Germinal center (tissue), 1 donor: ENCODE measurements at places on chromosomes 2 and 18.

- DNase-seq: no peak
These were observed 86.9 kb downstream of the LTBP1 start for GRCh38 chr2:33033606-33034081.

GRCh38 chr2:36356298-36356989, 866 bp downstream of the CRIM1 start:
- DNase-seq: peak; percentile 18

- DNase-seq: peak; percentile 40
These were observed 1.4 kb downstream of the NEDD4L start for GRCh38 chr18:58045242-58046092.

GRCh38 chr18:25236736-25237135, 115.2 kb downstream of the ZNF521 start:
- no peak for DNase-seq

- DNase-seq: no peak
These were observed 13.9 kb upstream of the SLC4A3 start for GRCh38 chr2:219613461-219614070.

DNA sequence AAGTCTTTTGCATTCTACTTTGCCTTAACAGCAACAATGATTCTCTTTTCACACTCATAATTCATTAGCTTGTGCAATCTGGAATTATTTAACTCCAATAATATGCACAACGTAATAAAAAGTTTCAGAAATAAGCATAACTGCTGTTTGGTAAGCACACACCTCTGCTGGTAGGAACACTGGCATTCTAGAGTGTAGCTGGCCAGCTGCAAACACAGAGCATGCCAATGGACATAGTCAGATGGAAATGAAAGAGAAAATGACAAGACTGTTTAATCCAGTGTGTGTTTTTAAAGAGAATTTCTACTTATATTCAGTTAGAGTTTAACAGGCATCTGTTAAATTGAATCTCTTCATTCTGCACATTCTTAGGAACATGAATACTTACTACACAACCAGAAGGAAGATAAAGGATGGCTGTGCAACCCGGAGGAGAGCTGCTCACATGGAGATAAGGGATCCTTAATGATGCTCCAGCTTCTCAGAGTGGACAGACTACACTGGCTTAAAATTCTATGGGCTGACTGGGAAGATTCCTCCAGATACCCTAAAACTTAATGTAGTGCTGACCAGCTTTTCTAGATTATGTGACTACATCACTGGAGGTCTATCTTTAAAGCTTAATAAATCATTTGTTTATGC, 94.6 kb upstream of the CHAC2 start:
- DNase-seq: no peak

- DNase-seq: no peak
These were observed 127.1 kb upstream of the MC4R start for GRCh38 chr18:60499675-60500074.

DNA sequence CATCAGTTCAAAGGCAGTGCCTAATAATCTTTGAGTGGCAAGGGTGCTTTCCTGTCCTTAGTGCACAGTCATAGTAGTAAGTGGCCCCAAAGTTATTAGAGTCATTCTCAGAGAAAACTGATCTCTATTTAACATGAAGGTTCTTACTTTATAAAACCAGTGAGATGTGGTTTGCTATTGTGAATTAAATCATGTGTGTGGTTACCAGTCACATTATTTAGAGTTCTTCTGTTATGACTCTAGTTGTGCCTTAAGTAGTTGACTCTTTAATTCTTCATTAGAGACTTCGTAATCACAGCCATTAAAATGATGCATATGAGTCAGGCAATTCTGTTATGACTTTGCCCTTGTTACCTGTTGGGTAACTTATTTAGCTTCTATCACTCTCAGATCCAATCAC, 1392.9 kb upstream of the ACVR2A start:
- no peak for DNase-seq

DNA sequence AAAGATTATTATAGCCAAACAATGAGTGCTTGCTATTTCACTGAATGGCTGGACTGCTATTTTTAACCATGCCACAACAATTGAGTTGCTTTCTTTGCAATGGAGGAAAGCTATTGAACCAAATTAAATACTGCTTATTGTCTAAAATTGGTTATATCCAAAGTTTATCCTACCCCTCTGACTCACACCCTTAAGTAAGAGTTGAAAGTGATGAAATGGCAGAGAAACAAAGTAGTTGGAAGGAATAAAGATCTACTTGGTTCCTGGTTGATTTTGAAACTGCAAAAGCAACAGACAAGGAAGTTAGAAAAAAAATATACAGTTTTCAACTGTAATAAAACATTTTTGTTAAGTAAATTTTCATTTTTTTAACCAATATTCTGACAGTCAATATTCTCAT, 47.5 kb downstream of the EML4 start:
- DNase-seq: no peak

DNA sequence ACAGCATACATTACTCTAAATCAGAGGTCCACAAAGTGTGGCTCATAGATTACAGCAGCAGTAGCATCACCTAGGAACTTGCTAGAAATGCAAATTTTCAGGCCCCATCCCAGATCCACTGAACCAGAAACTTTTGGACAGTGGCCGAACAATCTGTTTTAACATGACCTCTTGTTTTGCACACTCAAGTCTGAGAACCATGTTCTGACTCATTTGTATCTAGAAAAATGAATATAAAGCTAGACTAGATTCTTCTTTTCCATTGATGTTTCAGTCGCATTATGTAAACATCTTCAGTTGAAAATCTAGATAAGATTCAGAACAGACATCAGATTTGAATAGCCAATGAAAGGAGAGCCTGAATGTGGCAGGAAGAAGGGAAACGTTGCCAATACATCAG, 608.8 kb downstream of the LRP1B start:
- DNase-seq: no peak

DNA sequence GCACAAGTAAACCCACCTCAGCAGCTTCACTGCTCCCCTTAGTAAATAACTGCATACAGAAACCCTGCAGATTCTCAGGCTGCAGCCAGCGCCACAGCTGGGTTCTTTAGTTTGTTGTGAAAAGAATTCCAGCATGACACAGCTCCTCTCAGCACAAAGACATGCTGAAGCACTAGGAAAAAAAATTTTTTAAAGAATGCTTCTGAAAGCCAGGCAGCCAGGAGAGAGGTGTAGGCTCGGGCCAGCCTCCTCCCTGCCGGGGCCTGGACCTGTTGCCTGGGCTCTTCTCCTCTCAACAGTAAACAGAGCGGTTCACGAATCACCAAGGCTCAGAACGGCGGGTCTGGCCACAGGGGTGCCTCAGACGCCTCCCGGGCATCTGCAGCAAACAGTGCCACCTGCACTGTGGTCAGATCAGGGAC, 95.7 kb upstream of the POU3F3 start:
- no peak for DNase-seq

GRCh38 chr2:176405477-176405876, 136.2 kb downstream of the MTX2 start:
- no peak for DNase-seq

DNA sequence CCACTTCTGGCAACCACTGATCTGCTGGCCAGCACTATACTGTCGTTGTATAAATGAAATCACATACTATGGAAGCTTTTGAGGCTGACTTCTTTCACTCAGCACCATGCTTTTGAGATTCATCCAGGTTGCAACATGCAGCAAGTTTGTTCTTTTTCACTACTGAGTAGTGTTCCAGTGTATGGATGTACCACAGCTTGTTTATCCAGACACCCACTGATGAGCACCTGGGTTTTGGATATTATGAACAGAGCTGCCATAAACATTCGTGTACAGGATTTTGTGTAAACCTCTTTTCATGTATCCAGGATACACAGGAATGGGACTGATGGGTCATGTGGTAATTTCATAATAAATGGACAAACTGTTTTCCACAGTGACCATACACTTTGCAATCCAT, 10.7 kb downstream of the ERCC3 start:
- DNase-seq: no peak

GRCh38 chr2:170177950-170178781, at the start of gene MYO3B:
Gene MYO3B, plus strand, starts transcription at chr2:170178147. Its CDS starts 141 bp downstream, at chr2:170178288.
- DNase-seq: no peak

DNA sequence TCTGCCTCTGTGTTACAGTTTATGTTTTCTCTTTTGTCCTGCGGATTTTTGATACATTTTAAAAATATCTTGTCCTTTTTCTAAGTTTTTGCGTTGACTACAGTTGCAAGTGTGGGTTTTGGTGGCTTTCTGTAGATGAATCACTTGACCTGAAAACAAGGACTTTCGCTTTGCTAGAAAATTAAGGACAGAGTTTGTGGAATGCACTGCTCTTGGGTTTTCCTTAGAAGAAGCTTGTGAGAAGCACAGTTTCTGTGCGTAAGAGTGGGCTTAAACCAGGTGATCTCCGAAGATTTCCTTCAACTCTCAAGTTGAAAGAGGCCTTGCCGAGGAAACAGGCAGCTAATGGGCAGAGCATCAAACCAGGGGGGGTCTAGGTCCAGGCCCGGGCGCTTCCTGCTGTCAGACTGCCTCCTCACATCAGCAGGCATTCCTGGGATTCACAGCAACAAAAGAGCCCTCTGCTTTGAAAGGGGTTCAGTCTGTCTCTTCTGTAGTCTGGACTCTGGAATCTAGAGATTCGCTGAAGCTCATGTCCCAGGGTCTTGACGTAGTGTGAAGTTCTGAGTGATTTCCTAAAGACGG, 17.3 kb downstream of the NCK2 start:
- no peak for DNase-seq

- no peak for DNase-seq
These were observed 206.9 kb upstream of the FSIP2 start for GRCh38 chr2:185531721-185532120.

GRCh38 chr2:136384531-136385303, 266.8 kb upstream of the CXCR4 start:
- DNase-seq: no peak

DNA sequence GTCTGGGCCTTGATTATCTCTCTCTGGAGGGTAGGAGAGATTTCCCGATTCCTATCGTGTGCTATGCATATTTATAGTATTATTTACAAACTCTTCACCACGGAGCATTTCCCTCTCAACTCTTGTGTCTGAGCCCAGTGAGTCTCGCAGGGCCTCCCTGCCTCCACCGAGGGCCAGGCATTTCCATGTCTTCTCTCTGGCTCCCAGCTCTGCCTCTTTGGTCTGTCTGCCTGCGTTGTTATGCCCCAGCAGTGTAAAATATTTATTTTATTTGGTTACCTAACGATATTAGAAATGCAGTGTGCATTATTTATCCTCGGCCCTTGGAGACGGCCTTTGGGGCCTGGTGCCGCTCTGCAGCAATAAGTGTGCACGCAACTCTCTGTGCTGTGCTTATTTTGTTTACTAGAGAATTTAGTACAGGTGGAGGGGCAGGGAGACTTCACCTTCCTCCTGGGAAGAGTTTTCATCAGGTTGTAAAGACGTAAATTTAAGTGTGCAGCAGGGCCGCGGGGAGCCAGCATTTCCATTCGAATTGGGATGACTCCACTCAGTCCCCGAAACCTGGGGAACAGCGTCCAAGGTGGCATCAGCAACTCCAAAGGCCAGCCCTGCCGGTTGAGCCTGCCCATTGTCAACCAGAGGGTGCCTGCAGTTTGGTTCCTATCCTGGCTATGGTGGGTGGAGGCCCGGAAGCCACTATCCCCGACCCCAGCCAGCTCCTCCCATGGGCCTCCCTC, 100.2 kb downstream of the PTGR3 start:
- no peak for DNase-seq
